Stimulated activated CD8-positive, alpha-beta memory T cell treated with anti-CD3 and anti-CD28 coated beads, Interleukin-7, amount 100 ng/mL, for 1 hour (primary cell): ENCODE measurements at places on chromosomes 7 and 10.

DNA sequence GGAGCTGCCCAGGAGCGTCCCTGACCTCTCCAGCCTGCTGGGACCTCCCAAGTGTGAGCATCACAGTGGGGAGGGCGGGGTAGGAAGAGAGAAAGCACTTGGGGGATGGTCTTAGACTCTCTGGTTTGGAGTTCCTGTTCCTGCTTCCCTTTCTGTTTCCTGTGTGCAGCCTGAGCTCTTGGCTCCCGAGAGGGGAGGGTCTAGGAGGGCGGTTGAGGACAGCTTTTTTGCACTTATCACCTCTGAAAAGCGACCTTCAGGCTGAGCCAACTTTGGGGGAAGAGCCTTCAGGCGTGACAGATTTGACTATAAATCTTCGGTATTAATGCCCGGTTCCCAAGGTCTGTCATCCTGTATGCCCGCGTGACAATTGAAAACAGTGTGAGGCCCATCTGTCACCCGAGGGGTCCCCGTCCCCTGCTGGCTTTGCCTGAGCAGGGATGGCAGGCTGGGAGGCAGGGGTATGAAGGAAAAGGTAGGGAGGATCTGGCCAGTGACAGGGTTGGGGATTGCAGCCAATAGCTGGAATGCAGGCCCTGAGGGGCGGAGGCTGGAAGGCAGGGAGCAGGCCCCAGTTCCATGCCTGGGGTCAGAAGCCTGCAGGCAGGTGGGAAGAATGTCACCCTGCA lies 78.6 kb downstream of the CDH23 start:
- no peak for DNase-seq

DNA sequence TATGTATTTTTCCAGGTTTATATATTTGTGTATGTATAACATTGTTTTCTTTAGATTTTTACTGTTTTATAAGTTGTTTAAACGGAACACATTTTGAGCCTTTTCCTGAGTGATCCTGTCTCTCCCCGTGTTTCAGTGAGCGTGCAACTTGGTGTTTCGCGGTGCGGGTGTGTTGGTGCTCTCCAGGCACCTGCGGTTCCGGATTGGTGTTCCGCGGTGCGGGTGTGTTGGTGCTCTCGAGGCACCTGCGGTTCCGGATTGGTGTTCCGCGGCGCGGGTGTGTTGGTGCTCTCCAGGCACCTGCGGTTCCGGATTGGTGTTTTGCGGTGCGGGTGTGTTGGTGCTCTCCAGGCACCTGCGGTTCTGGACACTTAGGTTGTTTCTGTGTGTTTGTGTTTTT lies 20.6 kb downstream of the DYNC2I1 start:
- DNase-seq = no peak

DNA sequence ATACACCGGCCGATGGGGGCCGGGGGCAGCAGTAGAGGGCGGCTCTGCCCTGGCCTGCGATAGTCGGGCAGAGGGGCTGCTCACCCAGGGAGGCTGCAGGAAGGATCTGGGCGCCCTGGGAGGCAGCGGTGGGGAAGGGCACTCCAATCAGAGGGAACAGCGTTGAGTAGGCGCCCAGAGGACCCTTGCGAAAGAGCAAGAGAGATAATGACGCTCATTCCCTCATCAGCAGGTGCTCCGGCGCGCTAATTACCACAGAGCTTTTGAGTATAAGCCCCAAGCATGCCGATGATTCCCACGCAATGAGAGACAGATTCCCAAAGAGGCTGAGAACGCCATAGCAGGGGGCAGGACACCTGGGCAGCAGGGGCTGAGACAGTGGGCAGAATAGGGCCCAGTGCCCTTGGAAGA lies 215.3 kb downstream of the MAD1L1 start:
- DNase-seq = no peak

DNA sequence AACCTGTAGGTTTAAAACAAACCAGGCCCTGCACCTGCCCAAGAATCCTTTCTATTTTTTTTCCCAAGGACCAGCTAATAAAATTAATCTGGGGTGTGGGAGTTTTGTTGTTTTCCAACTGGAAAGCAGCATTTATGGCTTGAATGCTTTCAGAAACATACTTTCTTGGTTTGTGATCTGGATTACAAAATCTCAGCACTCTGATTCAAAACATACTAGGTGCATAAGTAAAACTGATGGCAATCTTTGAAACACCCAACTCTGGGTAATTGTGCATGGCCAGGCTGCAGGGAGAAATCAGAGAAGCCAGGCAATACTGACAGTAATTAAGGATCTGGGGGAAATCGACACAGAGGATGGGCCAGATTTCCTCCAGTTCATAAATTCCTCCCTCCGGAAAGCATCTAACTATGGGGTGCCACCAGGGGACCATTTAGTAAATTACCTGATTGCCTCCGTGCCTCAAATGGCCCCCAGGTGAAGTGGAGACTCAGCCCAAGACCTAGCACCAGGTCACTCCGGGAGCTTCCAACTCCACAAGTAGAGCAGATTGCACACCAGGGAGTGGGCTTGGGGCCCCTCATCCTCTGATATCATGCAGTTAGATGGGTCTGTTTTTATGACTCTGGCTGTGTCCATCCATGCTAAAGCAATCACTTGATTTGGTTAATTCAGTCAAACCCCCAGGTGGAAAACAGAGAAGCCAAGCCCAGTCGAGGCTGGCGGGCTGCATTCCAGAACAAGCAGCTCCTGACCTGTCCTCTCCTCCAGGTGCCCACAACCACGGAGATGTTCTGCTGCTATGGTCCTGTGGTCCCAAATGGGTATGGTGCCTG lies 15.2 kb upstream of the C10orf53 start:
- DNase-seq = no peak

GRCh38 chr10:80473692-80474596 lies 19.8 kb downstream of the TSPAN14 start:
- DNase-seq = no peak

DNA sequence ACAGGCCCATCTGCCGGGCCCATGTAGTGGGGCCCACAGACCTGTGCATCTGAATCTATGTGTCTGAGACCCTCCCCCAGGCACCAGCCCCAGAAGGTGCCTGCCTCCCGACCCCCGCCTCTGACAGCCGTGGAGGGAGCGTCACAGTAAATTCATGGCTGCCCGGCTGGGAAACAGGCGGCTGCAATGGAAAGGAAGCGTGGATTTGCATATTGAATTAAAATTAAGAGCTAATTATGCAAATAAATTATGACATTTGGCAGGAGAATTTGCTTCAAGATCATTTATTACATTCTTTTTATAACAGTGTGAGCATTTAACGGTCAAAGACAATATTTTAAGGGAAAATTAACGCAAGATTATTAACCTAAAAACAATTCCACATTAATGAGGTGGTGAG lies 92.3 kb downstream of the HIF1AN start:
- DNase-seq = no peak

GRCh38 chr7:135678612-135679575 lies 16.6 kb downstream of the STMP1 start:
- DNase-seq = no peak

DNA sequence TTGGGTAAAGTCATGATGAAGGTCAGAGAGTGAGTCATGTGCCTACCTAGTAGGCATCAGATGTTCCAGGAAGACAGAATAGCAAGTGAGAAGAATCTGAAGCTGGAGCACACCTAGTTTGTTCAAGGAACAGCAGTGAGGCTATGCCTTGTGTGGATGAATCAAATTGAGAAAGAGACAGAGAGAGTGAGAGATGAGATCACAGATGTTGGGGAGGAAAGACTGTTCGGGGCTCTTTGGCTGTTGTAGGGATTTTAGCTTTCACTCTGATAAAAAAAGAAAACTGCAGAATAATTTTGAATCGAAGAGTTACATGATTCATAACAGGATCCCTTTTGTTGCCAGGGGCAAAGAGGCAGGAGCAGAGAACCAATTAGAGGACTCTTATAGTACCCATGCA lies 6.3 kb downstream of the LIPF start:
- DNase-seq = no peak

- DNase-seq = no peak
Measured at GRCh38 chr10:125146791-125147579, 13.4 kb downstream of the CTBP2 start.

- no peak for DNase-seq
Measured at GRCh38 chr10:30830315-30831230, 201.0 kb upstream of the LYZL2 start.

DNA sequence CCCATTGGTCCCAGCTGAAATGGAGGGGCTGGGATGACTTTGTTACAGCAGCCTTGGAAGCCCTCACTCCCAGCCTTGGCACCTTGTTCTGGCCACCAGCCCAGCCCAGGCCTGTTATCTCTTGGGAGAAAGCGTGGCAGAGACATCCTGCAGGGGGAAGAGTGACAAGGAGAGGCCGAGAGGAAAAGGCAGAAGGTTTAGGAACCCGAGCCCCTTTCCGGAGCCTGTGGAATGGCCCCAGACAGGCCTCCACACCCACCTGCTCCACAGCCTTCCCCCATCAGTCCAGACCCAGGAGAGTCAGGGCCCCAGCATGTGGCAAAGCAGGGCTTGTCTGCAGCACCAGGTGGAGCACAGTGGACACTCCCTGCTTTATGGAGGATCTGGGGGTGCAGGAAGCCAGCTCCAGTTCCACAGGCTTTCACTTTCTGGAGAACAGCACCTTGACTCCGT lies 24.1 kb upstream of the TRIM8 start:
- no peak for DNase-seq

- DNase-seq = no peak
Measured at GRCh38 chr10:108051218-108051617, 886.7 kb upstream of the SORCS1 start.

GRCh38 chr7:103952408-103952807 lies 37.0 kb downstream of the RELN start:
- no peak for DNase-seq

GRCh38 chr7:13231216-13231615 lies 543.8 kb downstream of the ARL4A start:
- no peak for DNase-seq

DNA sequence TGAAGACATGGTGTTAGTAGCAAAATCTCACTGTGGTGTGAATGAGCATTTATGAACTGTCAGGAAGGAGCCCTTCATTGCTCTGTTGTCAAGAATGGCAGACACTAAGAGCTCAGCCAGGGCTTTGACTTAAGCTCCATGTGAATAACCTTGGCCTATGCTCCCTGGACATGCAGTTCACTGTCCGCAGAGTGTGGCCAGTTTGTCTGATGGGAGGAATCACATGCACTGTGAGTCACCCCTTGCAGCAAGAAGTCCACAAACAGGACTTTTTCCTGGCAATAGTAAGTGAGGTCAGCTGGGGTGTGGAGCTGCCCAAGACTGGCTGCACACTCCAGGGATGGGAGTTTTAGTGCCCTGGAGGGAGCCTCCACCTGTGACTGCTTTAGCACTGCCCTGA lies 49.5 kb downstream of the ZNF37A start:
- DNase-seq = no peak

GRCh38 chr10:14084875-14085274 lies 245.8 kb downstream of the FRMD4A start:
- no peak for DNase-seq

DNA sequence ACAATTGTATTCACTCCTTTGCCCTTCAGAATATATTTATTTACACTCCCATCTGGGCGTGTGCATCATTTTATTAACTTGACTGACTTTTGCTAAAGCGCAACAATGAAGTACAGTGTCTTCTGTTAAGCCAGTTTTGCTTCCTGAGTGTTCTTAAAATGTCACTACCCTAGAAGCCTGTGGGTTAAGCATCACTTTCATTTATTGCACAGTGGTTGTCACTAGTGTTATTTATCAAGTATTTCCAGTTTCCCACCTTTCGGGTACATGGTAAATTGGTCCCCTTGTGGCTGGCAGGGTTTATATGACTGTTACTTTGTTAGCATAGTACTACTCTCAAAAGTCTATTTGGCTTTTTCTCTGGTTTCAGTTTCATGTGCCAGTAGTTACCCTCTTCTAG lies 3.3 kb downstream of the HILPDA start:
- no peak for DNase-seq

DNA sequence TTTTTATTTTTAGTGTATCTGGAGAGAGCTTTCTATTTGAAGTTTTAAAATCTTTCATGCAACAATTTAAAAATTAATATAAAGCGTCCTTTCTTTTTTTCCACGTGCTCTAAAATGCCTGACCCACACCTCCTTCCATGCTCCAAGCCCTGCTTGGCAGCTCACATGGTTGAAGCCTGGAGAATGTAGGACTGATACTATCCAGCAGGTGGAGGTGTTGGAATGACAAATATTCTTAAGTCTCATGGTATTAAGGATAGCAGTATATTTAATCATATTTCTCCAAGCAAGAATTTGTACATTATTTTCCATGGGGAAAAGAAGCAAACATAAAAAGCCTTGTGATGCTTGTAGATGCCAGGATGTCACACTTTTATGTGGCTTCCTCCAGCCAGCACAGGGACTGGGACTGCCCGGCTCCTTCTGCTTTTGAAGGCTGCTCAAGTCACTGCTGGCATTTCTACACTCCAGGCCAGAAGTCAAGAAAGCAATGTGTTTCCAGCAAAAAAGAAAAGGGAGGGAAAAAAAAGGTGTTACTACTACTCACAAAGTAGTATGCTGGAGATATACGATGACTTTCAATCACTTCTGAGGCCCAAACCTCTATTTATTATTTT lies 49.7 kb downstream of the BZW2 start:
- DNase-seq = no peak

DNA sequence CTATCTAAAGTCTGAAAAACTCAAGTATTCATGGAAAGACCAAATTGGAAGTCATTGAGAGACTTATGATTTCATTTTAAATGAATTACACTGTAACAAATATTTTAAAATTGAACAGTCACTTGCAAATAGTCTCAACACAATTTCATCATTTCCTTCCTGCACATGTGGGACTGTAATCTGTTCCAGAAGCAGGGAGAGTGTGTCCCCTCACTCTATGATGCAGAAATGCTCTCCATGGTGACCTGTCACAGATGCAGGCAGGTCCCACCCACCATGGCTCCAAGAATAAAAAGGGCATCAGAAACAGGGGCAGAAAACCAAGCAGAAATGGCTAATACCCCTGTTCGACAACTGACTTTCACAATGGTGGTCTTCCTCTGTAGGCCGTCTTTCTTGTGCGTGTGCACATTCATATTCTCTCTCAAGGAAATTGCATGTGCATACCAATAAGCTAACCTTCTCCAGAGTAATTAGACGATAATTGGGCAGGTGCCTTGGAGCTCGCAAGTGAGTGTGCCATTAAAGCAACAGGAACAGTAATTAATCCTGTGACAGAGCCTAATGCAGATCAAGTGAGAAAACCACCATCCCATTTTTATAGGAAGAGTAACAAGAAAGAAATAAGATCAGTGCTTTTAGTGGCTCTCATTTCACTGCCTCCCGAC lies 170.9 kb downstream of the ZMYND11 start:
- DNase-seq = no peak

GRCh38 chr7:154620141-154620755 lies 382.7 kb downstream of the PAXIP1 start:
- no peak for DNase-seq

GRCh38 chr7:136167991-136168390 lies 190.8 kb upstream of the MTPN start:
- no peak for DNase-seq

- DNase-seq = no peak
Measured at GRCh38 chr10:34006471-34006870, 672.0 kb upstream of the NRP1 start.
